HT1080 (cell line): ENCODE measurements at places on chromosomes 5 and 9. TPM values are rescaled to one million over a fixed set of nuclear protein-coding genes. Genes with fewer than 3 reads are reported as not detected.
A peak's percentile ranks its signal among the peaks of the same experiment; 100 is the strongest.

GRCh38 chr9:96149533-96150280 is 152.3 kb downstream of the HSD17B3 start:
- DNase-seq = no peak

Gene DAB2IP
- 12.6 and 16.6 TPM in 2 replicates for total RNA-seq

DNA sequence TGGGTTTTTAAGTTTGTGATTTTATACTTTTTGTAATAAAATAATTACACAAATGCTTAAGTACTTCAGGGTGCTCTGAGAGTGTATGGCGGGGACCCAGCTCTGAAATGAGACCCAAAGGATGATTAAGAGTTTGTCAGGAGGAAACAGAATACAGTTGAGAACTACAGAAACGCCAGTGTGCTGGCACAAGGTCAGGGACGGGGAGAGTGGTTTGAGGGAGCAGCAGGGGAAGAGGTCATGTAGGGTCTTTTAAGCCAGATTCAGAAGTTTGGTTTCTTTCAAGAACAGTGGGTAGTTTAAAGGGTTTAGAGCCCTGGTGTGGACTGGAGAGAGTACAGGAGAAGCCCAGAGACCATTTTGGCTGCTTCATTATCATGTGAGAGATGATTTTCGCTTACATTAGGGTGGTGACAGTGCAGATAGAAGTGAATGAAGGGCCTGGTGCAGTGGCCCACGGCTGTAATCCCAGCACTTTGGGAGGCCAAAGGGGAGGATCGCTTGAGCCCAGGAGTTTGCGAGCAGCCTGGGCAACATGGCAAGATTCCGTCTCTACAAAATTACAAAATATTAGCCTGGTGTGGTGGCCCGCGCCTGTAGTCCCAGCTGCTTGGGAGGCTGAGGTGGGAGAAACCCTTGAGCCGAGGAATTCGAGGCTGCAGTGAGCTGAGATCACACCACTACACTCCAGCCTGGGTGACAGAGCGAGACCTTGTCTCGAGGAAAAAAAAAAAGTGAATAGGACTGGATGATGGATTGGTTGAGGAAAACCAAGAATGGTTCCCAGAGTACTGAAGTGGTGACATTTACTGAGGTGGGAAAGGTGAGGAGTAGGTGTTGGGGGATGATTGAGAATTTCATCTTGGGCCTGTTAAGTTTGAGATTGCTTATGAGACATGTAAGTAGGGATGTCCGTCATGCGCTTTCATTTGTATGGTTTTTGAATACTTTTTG is 1.4 kb upstream of the ETF1 start:
- peak; percentile 36 for DNase-seq

DNA sequence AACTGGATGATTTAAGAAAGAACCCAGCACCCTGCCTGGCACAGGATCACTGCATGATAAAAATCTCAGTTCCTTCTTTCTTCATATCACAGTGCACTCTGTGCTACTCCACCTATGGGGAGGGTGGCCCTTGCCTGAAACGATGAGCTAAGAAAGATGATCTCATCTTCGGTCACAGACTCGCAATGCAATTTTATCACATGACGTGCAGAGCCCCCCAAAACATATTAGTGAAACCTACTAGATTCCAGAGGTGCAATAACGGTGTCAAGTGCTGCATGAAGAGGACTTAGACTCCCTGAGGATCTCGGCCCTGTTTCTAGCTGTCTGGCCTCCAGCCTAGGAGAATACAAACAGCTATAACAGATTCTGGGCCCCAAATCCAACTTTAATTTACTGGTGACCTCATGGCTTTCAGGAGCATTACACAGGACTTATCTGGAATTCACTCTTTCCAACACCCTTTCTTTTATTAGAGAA is 104.0 kb downstream of the EBF1 start:
- no peak for DNase-seq

DNA sequence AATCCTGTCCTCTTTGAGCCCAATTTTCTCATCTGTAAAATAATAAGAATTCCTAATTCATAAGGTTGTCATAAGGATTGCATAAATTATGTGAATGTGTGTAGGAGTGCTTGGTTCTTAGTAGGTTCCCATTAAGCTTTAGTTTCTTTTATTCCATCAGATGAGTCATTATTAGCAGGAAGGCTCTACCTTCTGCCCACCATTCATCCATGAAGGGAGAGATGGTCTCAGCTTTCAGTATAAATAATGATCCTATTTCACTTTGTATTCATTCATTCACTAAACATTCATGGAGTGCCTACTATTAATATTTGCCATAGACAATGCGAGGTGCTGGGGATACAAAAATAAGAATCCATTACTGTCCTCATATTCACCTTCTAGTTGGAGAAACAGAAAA is 3.0 kb downstream of the CMYA5 start:
- no peak for DNase-seq

Gene DROSHA
- 72.2 and 88.3 TPM in 2 replicates for total RNA-seq

GRCh38 chr5:18497089-18497488 is 862.8 kb downstream of the TAF11L14 start:
- no peak for DNase-seq

GRCh38 chr5:10480237-10480985 is 38.7 kb downstream of the ROPN1L start:
- no peak for DNase-seq

Gene GABRA1
- not detected in 2 replicates for total RNA-seq

Gene SLC34A1
- total RNA-seq = 0.10 and 0.34 TPM in 2 replicates

Gene EQTN
- not detected in 2 replicates for total RNA-seq

DNA sequence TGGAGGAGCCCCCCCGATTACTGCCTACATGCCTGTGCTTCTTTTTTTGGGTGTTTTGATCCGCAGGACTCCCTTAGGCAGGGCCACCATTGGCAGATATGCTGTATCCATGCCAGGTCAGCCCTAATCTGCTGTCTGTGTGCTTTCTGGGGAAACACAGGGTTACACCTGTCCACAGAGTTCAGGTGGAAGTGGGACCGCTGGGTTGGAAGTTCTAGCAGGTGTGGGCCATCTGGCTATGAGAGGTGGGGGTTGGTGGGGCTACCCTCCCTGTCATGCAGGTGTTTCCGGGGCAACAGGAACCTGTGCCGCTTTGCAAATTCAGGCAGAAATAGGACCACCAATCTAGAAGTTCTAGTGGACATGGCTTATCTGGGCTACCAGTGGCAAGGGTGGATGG is 17.0 kb downstream of the IFNE start:
- no peak for DNase-seq

- DNase-seq = no peak
Observed at GRCh38 chr5:141760753-141761152, 78.7 kb upstream of the ARAP3 start.

GRCh38 chr9:36165826-36166167 is 3.4 kb upstream of the CCIN start:
- DNase-seq = no peak

DNA sequence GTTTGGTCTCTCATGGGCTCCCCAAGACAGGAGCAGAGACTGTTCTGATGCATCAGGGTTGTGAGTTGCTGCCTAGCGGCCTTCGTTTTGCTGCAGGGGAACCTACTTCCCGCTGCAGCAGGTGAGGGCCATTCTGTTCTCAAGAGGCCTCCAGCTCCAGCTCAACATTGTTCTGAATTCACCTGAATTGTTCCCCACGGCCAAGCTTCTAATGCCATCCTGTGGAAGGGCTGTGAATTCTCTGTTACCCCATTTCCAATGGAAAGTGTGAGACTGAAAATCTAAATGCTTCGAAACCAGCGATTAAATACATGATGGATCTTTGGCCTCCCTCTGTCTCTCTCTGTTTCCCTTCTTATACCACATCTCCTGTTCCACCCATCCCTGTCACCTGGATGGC is 349.1 kb upstream of the DAP start:
- DNase-seq = no peak

Gene NME5
- total RNA-seq = not detected in 2 replicates

DNA sequence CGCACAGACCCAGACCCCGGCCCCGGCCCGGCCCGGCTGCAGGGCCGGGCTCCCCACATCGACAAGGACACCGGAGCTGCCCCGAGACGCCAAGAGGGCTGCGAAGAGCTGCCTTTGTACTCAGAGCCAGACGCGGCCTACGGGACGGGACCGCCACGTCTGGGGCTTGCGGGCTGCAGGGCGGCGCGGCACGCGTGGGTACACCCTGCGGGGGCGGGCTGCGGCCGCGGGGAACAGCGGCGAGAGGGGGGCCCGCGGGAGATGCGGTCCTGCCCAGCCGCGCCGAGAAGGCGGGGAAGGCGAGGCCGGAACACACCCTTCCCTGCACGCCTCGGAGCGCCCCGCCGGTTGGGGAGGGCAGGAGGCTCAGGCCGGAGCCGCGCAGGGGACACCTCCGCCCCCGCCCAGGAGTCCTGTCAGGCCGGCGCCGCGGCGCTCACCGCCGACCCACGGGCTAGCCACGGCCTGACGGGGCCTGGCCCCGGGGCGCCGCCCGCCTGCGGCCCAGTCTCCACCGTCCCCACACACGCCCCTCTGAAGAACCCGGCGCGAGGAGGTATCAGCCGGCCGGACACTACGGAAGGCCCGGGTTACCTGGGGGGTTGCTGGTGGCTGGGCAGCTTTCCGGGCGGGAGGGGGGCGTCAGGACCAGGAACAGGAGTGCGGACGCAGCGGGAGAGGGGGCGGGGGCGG is 478 bp downstream of the RAB14 start:
- DNase-seq = no peak

Gene C5orf34
- total RNA-seq = 16.2 and 20.1 TPM in 2 replicates

- no peak for DNase-seq
Observed at GRCh38 chr5:141623186-141623585, 4.4 kb upstream of the DIAPH1 start.

- DNase-seq = no peak
Observed at GRCh38 chr9:31302620-31303418, 1081.6 kb upstream of the ACO1 start.

GRCh38 chr5:61231813-61232212 is 69.5 kb upstream of the SMIM15 start:
- DNase-seq = no peak

DNA sequence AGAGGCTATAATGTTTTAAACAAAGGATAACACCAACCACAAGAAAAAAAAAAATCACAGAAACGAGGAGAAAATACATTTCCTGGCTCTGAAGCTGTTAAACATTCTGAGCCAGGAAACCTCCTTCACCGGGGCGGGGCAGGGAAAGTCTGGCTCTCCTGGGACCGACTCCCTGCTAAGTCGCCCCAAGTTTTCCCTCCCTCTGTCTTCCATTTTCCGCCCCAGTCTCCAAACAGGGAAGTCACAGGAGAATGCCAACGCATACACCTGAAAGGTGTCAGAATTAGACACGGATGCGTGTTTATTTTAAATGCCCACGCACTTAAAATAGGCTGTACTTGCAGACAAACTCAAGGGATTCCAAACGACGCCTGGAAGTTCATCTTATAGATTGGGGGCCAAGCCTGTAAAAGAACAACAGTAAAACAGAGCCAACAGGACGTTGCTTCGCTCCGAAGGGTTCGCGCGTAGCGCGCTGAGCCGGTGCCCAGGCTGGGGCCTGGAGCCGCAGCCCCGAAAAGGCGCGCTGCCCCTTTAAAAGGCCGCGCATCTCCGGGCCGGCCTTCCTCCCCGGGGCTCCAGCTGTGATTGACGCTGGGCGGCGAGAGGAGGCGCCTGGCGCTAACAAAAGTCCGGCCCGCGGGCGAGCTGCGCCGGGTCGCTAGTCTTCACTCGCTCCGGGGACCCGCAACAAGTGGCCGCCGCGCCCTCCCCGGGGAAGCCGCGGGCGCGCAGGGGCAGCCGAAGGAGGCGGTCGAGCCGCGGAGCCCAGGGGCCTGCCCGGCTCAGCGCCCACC is at the start of gene FBXL7:
Gene FBXL7 (plus strand): TSS at position 653 of the 797 bp plus-strand sequence.
- DNase-seq = peak; percentile 77

- no peak for DNase-seq
Observed at GRCh38 chr5:114062932-114063867, 298.7 kb upstream of the KCNN2 start.

Gene C9orf43
- 0.20 and 0.37 TPM in 2 replicates for total RNA-seq

- DNase-seq = no peak
Observed at GRCh38 chr5:4983701-4984100, 156.4 kb upstream of the ADAMTS16 start.

Gene NR5A1
- not detected in 2 replicates for total RNA-seq

DNA sequence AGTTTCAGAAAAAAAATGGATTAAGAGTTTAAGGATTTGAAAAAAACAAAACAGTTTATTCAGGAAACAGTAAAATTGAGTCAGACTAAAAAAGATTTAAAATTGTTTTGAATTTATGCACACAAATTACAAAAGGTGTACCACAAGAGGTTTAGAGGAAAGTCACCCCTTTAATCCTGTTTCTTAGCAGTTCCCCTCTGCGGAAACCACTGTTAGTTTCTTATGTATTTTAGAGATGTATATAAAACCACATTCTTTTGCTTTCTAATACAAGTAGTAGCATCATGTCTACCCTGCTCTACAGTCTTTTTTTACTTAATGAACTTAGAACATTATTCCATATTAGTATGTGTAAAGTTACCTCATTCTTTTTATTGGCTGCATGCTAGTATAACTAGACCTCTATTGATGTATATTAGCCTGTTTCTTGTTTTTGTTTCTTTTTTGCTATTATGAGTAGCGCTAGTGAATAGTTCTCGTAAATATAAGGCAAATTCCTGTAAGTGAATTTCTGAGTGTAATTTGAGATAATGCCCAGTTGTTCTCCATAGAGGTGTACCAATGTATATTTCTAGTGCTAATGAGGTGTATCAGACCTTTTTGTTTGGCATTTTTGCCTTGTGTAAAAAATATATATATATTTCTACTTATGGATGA is 20.0 kb downstream of the GPBP1 start:
- no peak for DNase-seq

Gene LCN9
- not detected in 2 replicates for total RNA-seq

DNA sequence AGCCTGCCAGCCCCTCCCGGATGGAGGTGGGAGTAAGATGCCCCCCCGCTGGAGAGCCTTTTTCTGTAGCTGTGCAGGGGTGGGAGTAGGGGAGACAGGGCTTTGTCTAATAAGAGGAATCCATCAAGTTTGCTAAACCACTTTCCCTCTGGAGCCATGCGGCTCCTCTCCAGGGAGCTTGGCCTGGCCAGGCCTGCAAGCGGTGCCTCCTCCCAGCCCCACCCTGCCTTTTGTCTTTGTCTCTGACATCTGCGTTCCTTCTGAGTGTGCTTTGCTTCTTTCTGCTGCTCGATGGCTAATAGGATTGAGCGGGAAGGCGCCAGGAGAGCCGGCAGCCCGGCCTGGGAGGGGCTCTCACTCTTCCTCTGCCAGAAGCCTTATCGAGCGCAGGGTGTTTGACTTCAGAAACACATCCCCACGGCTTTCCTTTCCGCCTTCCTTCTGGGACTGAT is 26.7 kb upstream of the FCN1 start:
- no peak for DNase-seq

Gene RGS7BP
- not detected in 2 replicates for total RNA-seq

Gene AJM1
- 0.87 and 1.5 TPM in 2 replicates for total RNA-seq
